ENCODE measurements at places on chromosomes 12 and 14.

DNA sequence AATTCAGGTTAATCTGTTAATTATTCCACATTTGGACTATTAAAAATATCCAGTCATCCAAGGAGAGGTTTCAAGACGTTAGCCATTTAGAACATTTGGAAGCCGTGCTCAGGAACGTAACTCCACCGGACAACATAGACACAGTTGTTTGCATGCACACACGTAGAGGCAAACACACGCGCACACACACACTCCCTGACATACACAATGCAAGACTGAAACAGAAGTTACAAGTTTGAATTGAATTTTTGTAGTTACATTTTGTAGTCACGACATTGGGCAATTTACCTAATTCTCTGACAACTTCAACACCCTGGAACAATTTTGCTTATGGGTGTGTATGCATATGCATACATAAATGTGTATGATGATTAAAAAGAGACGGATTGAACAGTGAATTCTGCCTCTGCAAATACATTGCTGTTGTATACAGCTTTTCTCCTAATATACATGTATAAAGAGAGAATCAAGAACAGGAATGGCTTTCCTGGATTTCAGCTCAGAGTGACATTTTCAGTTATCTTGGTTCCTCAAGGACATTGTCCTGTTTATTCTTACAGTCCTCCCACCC is 298.8 kb downstream of the LRFN5 start:
- no peak for DNase-seq

DNA sequence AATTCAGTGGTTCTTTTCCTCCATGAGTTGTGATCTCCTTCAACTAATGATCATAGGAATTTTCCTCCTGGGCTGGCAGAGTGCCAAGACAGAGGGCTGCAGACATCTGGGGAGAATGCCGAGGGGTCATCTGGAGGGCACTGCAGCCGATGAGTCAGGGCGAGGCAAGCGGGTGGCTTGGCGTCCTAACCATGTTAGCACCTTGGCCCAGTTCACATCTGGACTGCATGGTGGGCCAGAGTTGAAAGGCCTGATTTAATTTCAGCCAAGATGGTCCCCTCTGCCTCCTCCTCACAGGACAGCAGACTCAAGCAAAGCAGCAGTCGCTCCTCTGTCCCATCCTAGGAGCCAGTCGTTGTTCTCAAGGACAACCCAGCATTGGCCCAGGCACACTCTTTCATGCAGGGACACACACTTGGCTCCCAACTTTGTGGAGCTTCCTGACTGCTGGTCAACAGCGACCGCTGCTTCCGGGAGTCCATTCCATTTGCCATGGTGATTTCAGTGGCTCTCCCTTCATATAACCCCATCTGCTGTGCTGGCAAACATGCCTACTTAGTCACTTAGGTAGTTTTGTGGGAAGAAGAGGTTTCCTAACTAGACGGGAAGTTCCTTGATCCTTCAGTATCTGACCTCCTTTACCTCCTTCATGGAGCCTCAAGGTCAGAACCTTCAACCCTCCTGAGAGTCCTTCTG is 161.8 kb downstream of the TTC8 start:
- DNase-seq: no peak

DNA sequence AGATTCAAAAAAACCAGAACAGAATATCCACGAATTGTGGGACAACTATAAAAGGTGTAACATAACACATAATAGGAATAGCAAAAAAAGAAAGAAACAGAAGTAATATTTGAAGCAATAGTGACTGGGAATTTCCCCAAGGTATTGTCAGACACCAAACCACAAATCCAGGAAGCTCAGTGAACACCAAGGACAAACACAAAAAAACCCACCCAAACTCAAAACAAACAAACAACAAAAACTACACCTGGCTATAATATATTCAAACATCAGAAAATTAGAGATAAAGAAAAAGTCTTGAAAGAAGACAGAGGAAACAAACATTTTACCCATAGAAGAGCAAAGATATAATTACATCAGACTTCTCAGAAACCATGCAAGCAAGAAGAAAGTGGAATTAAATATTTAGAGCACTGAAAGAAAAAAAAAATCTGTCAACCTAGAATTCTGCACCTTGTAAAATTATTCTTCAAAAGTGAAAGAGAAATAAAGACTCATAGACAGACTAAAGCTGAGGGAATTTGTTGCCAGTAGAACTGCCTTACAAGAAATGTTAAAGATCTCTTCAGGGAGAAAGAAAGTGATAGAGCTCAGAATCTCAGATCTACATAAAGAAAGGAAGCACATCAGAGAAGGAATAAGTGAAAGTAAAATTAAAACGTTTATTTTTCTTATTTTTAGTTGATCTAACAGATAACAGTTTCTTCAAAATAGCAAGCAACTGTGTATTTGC is 12.1 kb upstream of the HMGA2 start:
- peak; percentile 37 for DNase-seq

GRCh38 chr12:113534555-113534954 is 62.9 kb upstream of the LHX5 start:
- no peak for DNase-seq

- DNase-seq: no peak
Measured at GRCh38 chr12:67482751-67483661, 165.5 kb upstream of the DYRK2 start.

DNA sequence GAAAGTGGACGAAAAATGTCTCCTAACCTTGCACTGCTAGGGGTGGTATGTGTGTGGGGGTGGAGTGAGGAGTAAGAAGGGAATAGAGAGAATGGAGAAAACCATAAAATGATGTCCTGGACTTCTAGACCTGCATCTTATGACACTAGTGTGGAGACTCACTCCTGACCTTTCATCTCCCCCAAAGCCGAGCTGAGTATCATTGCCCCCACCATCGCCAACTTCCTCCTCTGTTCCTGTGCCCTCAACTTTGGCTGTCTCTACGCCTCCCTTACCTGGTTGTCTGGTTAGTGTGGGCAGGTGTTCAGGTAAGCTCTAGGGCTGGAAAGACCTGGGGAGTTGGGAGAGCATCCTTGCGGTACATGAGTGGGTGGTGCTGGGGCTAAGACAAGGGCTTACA is 4.5 kb upstream of the KLHL33 start:
- DNase-seq: no peak

- peak; percentile 39 for DNase-seq
Measured at GRCh38 chr14:74834692-74835392, 41.1 kb downstream of the PROX2 start.

GRCh38 chr14:60652674-60653651 is 3.7 kb upstream of the SIX1 start:
- no peak for DNase-seq

GRCh38 chr14:37122919-37123639 is 49.3 kb downstream of the SLC25A21 start:
- DNase-seq: no peak

DNA sequence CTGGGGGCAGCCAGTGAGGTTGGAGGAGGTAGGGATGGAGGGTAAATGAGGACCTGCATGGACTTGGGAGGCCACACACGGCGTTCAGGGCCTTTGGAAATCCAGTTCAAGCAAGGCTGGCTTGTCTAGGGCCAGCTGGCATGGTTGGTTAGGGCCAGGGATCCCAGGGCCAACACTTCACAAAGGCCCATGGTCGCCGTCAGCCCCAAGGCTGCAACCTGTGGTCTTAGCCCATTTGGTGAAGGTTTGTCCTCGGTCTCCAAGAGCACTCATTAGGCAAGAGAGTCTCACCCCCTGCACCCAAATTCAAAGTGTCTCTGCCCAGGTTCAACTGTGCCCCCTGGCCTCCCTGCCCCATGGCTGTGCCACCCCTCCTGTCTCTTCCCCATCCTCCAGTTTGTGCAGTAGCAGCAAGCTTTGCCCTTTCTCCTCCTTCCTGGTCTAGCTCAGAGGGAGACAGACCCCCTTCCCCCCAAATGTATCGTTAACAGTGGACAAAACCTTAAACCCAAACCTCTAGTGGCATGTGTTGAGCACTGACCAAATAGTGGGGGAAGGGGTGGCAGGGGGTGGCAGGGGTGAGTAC is 94.1 kb downstream of the NINJ2 start:
- no peak for DNase-seq

DNA sequence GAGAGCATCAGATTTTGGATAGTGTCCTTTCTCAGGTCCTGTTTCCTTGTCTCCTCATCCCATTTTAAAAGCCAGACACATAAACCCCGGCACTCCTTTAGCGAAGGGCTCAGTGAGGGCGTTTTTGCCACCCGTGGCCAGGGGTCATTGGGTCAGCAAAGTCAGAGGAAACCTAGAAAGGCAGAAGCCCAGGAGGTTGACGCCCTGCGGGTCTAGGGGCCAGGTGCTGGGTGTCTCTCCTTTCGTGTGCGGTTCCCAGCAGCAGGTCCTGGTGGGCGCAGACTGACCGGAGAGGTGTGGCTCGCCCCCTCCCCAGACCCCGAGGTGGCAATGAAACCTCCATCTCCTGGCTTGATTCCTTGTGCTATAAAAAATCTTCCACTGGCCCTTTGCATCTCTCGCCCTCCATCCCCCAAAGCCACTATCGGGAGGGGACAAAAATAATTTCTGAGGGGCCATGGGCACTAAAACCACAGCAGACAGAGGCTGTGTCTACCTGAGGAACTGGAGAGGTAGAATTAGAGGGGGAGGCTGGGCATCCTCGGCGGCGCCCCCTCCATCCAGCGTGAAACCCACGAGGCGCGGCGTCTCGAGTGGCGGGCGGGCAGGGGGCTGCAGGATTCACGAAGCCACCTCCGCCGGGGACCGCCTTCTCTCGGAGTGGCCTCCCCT is 858 bp upstream of the FRMD6 start:
- peak; percentile 26 for DNase-seq

DNA sequence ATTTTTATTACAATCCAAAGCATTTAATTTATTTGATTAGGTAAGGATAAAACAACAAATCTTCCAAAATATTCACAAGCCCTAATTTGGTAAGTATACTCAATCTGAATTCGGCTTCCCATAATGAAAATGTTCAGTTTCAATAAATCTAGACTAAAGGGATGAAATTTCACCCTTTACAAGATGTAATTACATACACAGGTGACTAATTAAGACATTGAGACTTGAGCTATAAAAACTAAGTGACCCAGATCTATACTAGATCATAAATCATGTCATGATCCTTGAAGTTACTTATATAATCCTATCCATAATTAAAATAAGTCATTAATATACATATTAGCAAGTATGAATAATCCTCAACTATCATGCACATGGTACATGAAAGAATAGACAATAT is 36.6 kb downstream of the LRP6 start:
- DNase-seq: no peak

DNA sequence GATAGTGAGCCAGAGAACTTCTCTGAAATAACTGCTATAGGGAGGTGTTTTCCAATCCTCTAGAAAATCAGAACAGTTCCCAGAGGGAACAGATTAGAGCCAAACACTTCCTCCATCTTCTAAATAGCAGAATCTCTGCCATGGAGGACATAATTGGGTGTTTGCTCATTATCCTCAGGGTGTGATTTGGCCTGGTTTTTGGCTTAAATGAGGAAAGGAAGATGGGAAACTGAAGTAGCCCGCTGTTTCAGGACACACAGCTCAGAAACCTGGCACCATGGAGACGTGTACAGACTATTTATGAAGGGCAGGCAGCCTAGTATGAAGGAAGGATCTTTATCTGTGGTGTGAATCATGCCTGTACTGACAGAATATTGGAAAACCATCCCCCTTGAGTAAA is 231.7 kb upstream of the PRKD1 start:
- DNase-seq: no peak

DNA sequence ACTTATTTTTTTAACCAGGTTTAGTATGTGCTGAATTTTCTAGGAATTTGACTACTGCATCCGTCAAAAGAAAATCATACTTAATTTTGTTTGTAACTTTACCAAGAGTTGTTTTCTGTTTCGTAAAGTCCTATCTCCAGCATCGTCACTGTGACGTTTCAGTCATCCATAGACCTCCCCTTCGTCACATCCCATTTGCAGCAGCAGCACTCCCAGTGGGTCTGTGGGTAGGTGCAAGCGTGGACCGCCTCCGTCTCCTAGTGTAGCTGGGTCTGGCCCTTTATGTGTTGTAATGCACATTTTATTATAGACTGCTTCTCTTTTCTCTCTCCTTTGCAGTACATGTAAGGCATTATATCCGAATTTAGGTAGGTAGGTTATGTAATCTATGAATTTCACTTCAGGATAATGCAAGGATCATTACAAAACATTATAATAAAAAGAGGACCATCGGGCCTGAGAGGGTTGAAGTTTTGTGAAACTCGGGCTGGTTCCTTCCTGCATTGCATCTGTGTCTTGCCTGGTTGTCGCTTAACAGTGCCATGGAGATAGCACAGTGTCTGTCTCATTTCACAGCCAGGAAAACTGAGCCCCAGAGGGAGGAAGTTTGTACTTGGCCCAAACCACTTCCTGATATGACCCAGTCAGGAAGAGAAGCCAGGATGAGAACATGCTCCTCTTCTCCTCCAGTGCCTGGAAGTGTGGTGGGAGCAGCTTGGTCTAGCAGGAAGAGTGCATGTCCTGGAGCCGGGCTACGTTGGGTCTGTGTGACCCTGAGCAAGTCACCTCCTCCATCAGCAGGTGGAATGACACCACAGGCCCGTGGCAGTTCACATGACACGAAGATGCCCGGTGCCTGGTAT is 41.3 kb downstream of the EVL start:
- no peak for DNase-seq

DNA sequence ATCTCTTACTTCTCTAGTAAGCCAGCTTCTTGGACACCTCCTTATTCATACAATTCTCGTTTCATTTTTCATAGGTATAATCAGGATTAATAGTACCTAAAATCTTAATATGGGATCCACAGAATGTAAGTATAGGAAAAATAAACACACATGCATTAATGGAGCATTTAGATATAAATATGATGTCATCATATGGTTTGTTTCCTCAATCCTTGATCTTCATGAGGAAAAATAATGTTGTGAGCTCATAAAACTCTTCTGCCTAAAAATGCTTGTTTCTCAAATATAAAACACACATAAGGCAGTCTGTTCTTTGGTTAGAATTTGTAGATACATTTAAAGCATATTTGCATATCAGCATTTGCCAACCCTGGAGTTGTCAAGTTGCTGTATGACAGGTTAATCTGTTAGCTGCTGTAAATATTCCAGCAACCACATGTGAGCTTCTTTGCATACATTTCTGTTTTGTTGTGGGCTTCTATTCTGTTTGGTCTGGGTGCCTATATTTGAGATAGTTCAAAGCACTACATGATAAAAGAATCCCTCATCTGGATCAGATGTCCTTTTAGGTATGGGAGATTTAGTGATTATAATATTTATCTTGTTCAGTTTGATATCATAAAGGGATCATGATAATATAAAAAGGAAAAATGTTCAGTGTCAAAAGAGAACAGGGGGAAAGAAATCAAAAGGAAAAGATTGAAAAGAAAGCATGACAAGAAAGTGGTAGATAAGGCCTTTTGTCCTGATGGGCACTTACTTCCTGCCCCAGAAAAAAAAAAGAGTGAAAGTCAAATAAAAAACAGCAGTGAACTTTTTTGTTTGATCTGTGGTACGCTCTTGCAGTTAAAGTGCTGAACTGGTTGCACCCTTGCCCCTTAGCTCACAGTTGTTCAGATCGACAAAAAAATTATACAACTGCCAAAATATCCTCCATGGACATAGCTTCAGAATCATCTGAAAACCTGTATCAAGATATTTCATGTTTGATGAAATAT is 68.6 kb downstream of the ACSS3 start:
- no peak for DNase-seq

GRCh38 chr14:78709795-78710557 is 539.8 kb downstream of the NRXN3 start:
- no peak for DNase-seq

Measured in ACHN (cell line).